Occipital lobe (tissue), 3 donors: ENCODE measurements at places on chromosomes 5 and 9.
A peak's percentile ranks its signal among the peaks of the same experiment; 100 is the strongest.

DNA sequence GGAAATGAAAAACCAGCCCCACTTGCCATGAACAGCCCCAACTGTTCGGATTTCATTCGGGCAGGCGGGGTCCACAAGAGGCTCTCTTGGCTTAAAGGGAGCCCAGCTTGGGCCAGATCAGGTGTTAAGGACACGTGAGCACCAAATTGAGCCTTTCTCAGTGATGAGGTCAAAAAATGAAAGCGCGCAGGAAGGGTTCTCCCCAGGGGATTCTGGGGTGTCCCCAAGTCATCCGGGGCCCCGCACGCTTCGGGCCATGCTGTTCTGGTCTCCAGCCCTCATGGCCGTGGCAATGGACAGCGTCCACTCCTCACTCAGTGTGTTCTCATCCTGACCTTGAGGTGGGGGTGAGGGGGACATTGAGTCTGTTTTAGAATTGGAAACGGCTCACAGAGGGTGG lies 10.9 kb downstream of the AK1 start:
- DNase-seq, result no peak

GRCh38 chr9:120689860-120690259 lies 24.4 kb downstream of the MEGF9 start:
- DNase-seq, result no peak

- DNase-seq, result peak; percentile 20
These were observed 63.9 kb downstream of the SERINC5 start for GRCh38 chr5:80191991-80192398.

DNA sequence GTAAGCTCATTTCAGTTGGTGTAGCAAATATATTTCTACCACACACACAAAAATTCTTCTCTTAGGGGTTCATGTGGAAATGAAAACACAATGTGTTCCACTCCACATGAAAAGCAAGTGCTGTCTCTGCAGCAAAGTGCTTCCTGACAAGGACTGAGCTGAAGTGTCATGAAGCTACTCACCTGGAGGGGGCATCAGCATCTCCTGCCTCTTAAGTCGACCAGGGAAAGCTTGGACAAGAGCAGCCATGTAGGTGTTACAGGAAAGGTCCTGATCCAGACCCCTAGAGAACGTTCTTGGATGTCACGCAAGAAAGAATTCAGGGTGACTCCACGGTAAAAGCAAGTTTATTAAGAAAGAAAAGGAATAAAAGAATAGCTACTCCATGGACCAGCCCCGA lies 62.8 kb downstream of the SV2C start:
- no peak for DNase-seq

- no peak for DNase-seq
These were observed 632.3 kb upstream of the TLE4 start for GRCh38 chr9:78939311-78940065.

DNA sequence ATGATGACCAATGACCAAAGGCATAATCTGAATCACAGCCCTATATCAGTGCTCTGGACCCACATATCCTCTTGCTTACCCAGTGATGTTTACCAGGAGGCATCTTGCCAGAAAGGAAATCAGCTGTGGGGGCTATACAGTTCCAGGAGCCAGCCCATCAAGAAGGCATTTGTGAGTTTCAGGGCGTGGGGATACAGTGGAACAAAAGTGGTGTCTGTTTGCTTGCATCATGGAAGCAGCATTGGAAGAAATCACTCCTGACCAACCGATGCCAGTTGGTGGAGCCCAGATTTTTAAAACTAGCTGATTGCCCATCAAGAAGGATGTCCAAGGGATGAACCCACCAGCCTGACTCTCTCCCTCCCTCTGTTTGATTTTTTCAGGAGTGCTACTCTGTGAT lies 106.5 kb upstream of the EGFLAM start:
- no peak for DNase-seq

DNA sequence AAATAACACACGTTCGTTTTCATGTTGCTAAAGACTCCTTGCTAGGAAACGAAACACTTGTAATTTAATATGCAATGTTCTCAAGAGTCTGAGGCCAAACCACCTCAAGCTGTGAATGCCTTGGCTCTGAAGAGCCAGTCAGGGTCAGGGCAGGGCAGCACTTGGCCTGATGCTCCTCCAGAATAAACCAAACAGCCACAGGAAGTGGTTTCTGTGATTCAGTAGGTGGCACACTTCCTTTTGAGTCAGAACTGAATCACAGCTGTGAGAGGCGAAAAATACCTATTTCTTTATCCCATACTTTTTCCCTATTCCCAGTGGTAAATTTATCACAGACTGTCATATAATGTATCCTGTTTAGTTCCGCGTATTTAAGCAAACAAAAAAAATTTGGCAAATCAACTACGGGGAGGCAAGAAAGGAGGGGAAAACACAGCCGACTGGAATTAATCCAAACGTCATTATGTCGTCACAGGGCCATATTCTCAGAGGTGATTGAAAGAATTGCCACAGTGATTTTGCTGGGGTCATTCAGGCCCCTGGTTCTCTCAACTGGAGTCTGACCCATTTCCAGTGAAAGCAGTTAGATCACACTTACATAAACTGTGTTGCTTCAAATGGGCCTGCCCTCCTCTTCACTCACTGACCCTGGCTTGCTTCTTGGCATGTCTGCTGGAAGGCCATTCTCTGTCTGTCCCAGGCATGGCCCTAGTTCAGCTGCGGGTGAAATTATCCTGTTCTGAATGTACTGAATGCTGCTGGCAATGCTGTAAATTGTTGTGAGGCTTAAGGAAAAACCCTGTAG lies 71.2 kb downstream of the ARRDC3 start:
- peak; percentile 29 for DNase-seq

- DNase-seq, result no peak
These were observed 90.8 kb downstream of the HACD4 start for GRCh38 chr9:20940447-20941173.

DNA sequence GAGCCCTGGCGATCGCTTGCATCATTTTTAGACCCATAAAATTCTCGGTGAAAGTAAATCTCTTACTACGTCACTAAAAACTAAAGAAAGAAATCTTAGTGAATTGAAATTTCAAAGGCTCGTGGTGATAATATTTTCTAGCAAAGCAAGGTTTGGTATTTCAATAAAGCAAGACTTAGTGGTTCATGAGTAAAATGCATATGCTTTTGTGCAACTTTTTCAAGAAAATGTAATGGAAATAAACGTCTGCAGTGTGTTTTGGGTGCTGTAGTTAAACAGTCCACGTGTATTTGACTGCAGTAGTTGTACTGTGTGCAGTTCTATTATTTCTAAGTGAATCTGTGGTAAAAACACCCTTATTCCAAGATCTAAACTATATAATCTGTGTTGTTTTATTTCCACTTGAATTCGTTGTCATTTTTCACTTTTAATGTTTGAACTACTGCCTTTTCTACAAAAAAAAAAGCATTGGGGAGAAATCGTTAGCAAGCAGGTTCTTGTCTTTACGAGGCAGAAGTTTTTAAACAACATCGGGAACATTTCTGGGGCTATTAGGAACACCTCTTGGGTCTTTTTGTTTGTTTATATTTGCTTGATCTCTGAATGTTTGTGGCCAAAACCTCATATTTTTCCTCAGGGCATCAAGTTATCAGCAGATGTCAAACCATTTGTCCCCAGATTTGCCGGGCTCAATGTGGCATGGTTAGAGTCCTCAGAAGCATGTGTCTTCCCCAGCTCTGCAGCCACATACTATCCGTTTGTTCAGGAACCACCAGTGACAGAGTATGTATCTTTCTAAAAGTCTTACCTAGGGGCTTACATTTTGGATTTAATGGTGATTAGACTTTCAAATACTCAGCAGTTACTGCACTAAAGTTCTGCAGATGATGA lies 960 bp downstream of the SECISBP2 start:
- DNase-seq, result no peak

DNA sequence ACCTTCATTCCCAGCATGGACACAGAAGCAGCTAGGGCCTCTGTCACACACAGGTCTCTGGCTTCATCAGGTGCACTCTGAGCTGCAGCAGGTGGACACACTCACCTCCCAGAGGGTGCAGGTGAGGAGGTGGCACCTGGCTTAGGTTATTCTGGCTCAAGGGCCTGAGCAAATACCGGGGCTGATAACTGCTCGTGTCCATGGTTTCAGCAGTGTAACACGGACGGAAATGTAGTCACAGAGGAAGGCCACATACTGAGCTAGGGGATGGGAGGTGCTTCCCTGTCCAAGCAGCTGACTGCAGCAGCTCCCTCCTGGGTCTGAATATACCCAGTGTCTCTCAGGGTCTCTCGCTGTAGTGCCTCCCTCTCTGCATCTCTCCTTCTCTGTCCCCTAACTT lies 5.7 kb downstream of the PHF2 start:
- DNase-seq, result no peak

GRCh38 chr9:13139641-13140171 lies 139.8 kb downstream of the MPDZ start:
- DNase-seq, result peak; percentile 13

DNA sequence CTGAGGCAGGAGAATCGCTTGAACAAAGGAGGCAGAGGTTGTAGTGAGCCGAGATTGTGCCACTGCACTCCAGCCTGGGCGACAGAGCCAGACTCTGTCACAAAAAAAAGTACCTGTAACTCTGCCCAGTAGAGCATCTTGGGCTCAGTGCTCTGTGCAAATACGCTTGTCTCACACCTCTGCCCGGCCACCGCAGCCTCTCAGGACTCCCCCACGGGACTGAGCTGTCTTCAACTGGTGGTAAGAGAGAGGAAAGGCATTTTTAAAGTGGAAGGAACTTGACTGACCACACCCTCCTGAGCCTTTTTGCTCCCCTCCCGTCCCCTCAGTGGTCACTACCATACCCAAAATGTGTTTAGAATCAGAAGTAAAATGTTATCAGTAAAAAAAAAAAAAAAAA lies 174.3 kb upstream of the PIK3R1 start:
- DNase-seq, result no peak

GRCh38 chr9:121851641-121852091 lies 200.2 kb downstream of the DAB2IP start:
- no peak for DNase-seq
